NCI-H1436 (cell line): ENCODE measurements at places on chromosomes 5 and 9.

GRCh38 chr9:137089232-137089947 is 2.6 kb downstream of the MAN1B1 start:
- DNase-seq: no peak

GRCh38 chr9:127754099-127755060 is 19.3 kb upstream of the TOR2A start:
- DNase-seq: peak; percentile 23

DNA sequence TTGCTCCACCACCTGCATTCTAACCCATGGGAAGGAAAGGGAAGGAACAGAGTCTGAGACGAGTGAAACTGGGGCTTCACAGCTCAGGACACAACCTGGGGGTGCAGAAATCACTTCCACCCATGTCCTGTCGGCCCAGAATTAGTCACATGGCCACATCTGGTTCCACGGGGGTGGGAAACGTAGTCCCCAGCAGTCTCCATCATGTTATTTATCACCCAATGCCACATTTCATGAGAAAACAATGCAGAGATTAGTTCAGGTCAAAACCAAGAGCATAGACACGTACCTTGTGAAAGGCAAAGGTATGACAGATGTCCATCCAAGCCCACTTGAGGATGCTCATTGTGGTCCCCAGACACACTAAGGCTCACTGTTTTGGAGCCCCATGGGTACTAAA is 125.1 kb downstream of the MED10 start:
- no peak for DNase-seq

DNA sequence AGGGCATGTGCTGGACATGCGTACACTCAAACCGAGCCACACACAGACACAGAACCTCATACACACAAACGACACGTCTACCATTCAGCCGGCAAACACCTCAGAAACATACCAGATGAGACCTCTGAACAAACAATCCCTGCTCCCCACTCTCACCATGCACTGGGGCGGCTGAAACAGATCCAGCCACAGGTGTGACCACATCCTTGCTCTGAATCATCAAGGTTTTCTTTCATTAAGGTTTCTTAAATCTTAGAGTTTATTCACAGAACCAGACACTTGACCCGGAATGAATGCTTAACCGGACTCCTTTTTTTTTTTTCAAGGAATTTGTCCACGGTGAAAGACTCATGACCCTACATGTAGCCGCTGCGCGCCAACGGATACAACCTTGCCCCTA is 26.2 kb downstream of the TERT start:
- DNase-seq: no peak

GRCh38 chr9:5631026-5631425 is 2.1 kb downstream of the RIC1 start:
- no peak for DNase-seq

GRCh38 chr5:78659714-78660113 is 11.1 kb upstream of the LHFPL2 start:
- DNase-seq: no peak

GRCh38 chr5:17087035-17087434 is 130.4 kb upstream of the BASP1 start:
- DNase-seq: no peak

DNA sequence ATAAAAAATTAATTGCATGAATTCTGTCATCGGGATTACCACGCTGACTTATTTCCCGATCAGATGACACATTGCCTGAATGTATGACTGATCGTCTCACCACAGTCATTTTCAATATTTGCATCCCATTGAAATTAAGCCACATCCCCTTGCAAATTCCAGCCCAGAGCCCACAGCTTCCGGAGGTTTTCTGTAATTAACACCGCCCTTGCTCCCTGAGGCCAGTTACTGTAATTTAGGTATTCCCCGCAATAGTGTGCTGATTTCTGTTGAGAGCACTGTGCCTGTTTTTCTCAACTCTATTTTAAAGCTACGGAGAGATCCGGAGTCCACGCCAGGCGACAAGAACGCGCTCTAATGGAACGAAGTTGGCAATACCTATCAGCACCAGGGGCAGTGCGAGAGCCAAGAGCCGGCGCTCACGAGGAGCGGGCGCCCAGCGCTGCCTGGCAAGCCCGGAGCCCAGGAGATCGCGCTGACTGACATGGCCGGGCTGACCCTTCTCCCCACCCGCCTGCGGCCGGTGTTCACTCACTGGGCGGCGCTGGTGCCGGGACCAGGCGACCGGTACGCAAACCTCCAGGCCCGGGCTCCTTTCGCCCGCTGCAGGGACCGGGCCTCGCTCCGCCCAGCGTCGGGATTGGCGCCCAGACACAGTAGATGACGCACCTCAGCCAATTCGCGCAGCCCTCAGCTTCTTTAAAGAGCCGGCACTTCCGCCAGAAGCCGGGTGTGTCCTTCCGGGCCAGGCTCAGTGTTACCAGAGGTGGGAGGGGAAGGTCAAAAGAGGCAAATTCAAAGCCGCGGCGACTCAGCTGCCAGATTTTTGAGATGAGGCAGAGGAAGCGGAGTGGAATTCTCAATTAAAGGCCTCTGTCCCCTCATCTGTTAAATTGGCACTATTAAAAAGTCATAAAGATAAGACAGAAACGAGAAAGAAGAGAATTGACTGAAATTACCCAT is at the start of gene PLGRKT:
Gene PLGRKT (minus strand): TSS at position 672 of the 963 bp plus-strand sequence. CDS start 5,948 bp downstream, outside the sequence.
- peak; percentile 89 for DNase-seq

DNA sequence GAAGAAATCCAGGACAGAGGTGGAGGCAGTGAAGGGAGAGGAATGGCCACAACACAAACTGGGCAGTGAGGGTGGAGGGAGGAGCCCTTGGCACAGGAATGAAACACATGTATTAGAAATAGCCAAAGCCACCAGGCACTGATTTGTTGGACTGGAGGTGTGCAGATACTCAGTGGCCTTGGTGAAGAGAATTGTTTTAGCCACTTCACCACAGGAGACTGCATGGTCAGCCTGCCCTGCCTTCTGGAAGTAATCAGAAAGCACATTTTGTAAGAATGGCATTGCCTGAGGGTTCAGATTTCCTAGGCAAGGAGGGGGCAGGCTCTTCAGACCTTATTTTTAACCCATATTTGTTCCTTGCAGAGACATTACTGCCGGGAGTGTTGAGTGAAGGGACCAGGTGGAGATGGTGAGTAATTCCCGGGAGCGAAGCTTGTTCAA is 2.2 kb downstream of the SGCD start:
- DNase-seq: no peak

DNA sequence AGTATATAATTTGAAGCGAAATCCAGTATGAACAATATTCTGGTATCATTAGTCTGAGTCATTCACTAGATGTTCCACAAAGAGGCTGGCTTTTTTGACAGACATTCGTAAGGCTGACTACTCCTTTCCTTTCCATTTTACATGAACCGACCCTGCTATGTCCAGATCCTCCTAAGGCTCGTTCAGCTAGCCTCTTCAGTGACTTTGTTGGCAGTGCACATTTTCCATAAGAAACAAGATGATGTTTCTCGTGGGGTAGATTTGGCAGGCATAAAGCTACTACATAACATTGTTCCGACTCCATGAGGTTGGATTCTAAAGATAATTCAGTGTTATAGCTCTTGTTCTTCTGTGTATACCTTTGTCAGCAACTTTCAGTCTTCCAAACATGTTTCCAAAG is 49.0 kb downstream of the ZNF462 start:
- no peak for DNase-seq

DNA sequence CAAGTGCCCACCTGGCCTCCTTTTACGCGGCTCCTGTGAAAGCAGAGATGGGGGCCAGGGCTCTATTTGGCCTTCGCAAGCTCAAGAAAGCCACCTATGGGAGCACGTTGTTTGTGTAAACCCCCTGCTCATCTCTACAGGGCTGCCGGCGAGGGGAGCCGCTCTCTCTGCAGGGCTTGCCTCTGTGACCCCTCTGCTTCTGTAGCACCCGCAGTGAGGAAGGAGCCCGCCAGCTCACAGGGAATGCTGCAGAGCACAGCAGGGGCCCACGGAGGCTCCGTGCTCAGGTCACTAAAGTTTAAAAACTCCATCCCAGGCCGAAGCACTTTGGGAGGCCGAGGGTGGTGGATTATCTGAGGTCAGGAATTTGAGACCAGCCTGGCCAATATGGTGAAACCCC is 376.8 kb downstream of the IRX2 start:
- no peak for DNase-seq

GRCh38 chr9:136057236-136058081 is 37.6 kb downstream of the NACC2 start:
- no peak for DNase-seq

- no peak for DNase-seq
Measured at GRCh38 chr9:104586496-104587180, 12.6 kb downstream of the OR13C5 start.

- DNase-seq: no peak
Measured at GRCh38 chr5:173826086-173826427, 62.1 kb upstream of the CPEB4 start.

GRCh38 chr9:76620996-76621395 is 143.2 kb upstream of the PCA3 start:
- no peak for DNase-seq

- DNase-seq: no peak
Measured at GRCh38 chr5:149731617-149732323, 1.7 kb downstream of the PPARGC1B start.

DNA sequence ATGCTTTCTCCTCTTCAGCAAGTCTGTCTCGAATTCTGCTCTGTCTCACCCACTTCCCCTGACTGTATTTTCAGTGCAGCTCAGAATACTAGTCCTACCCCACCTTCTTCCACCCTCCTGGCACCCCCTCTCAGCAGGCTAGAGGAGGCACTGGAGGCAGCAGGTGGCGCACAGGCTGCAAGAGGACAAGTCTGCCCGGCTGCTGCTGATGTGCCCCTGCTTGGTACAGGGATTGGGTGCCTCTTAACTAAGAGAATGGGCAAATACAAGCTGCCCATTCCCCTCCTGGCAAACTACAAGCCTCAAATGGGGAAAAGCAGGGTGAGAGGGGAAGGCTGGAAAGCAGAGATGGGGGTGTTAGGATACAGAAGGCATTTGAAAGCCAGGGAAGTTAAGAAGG is 5.1 kb downstream of the TLN1 start:
- DNase-seq: no peak

- no peak for DNase-seq
Measured at GRCh38 chr5:154444556-154445421, 1.0 kb upstream of the SAP30L start.

DNA sequence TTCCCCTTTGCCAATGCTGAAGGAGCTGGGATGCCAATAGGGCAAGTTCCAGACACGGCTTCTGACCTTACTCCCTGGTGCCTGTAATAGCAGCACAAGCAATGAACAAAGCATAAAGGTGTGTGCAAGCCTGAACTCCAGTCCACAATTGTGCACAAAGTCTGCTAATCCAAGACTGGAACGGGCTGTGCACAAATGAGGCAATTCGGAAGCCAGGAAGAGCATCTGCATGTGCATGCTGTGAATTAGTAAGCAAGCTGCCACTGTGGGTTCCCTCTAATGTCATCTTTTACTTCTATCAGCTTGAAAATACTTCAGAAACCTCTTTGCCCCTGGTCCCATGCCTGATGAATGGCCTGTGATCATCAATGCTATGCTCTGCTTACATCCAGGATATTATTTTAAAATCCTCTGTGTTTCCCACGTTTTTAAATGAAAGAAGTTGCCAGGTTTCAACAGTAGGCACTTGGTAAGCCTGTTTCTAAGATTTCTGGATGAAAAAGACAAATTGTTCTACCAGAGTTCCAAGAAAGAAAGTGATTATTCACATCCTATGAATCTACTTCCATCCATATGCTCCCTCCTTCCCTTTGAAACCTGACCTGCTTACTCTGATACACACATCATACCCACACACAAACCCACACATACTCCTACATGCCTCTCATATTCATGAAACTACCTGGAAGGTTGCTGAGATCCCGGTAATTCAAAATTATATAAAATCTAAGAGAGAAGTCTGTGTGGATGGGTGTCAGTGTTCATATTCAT is 165.7 kb downstream of the KCTD16 start:
- no peak for DNase-seq

- no peak for DNase-seq
Measured at GRCh38 chr5:148458036-148458888, 74.5 kb downstream of the FBXO38 start.

GRCh38 chr5:171441246-171441791 is 21.9 kb downstream of the FGF18 start:
- DNase-seq: no peak

DNA sequence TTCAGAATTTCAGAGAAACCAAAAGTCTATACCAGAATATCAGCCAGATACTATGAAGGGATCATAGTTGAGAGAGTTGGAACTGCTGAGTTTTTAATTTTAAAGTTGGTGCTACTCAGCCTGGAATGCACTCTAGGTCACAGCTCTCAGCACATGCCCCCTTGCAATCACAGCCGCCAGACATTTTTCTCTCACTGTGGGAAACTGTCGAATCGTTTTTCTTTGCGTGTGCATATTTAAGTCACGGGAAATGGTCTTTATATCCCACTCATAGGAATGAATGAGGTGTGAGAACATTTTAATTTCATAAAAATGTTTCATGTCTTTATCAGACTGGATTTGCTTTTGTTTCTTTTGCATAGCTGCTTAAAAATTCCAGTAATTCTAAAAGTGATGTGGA is 12.2 kb upstream of the SPDL1 start:
- no peak for DNase-seq

- no peak for DNase-seq
Measured at GRCh38 chr5:76789991-76790581, 28.7 kb upstream of the F2RL1 start.

GRCh38 chr5:122311961-122312590 is at the start of gene SNCAIP:
Gene SNCAIP, plus strand, starts transcription at chr5:122312237. Its CDS starts 78,898 bp downstream, at chr5:122391135.
- DNase-seq: peak; percentile 28

GRCh38 chr5:68817632-68818031 is 276.2 kb upstream of the SLC30A5 start:
- DNase-seq: no peak

GRCh38 chr9:132197315-132197714 is 35.5 kb downstream of the NTNG2 start:
- no peak for DNase-seq

GRCh38 chr5:13511442-13511841 is 433.0 kb downstream of the DNAH5 start:
- no peak for DNase-seq

GRCh38 chr5:37921452-37921851 is 81.6 kb upstream of the GDNF start:
- DNase-seq: no peak

- DNase-seq: no peak
Measured at GRCh38 chr9:100111235-100111634, 12.2 kb downstream of the INVS start.

DNA sequence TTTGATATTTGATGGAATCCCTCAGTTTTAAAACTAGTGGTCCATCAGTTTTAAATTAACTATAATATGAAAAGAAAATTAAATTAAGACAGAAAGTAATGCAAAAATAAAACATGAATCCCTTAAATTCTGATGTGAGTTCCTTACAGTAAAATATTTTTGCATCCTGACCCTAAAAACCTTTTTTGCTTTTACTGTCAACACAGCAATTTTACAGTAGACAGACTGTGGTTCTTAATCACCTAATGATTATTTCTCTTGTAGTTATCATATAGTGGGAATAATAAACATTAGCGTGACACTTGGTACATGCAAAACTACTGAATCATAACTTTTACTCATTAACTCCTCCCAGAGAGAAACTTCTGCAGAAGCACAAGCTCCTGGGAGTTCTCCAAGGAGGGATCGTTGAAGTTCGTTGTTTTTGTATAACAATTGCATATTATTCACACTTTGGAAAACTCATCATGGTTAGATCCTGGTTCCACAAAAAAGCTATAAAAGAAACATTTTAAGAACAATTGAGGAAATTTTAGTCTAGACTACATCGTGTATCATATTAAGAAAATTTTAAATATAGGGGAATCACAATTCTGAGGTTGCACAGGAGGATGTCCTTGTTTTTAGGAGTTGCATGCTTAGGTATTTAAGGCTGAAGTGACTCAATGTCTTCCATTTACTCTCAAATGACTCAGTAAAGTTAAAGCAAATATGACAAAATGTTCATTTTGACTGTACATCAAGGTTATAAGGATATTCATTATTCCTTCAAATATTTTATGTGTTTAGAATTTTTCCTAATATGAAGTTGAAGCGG is 88.2 kb upstream of the NIPAL4 start:
- no peak for DNase-seq
